Hepatocyte (in vitro differentiated cells): ENCODE measurements at places on chromosomes 3 and 15. TPM values are rescaled to one million over a fixed set of nuclear protein-coding genes. Genes with fewer than 3 reads are reported as not detected.
A peak's percentile ranks its signal among the peaks of the same experiment; 100 is the strongest.

The STAC gene
- 0.13 and 0.36 TPM in 2 replicates for total RNA-seq

The NEK10 gene
- total RNA-seq, result 2.0 and 2.3 TPM in 2 replicates

The LDHAL6B gene
- total RNA-seq, result not detected in 2 replicates

The PSTPIP1 gene
- not detected in 2 replicates for total RNA-seq

The MRPL46 gene
- total RNA-seq, result 29.0 and 33.3 TPM in 2 replicates

The GUCA1C gene
- 0.28 TPM in 1 of 2 replicates, not detected in the other for total RNA-seq

The HCLS1 gene
- total RNA-seq, result 1.3 TPM in 2 replicates

The STRIT1 gene
- 0.60 and 1.2 TPM in 2 replicates for total RNA-seq

The FOXB1 gene
- not detected in 2 replicates for total RNA-seq

GRCh38 chr3:181253796-181254195, 264.3 kb upstream of the DNAJC19 start:
- DNase-seq, result no peak
- H3K4me1 ChIP-seq, result no peaks in the 10 kb centered on the region
- no peak overlapping the region for H3K27ac ChIP-seq
- peaks cover 7% of the 10 kb centered on the region for H3K27me3 ChIP-seq
- H3K4me3 ChIP-seq, result no peak overlapping the region

- H3K27me3 ChIP-seq, result no peaks in the 10 kb centered on the region
- no peak for DNase-seq
- no peaks in the 10 kb centered on the region for H3K4me1 ChIP-seq
- no peaks in the 10 kb centered on the region for H3K36me3 ChIP-seq
- no peak overlapping the region for H3K27ac ChIP-seq
- no peak overlapping the region for H3K4me3 ChIP-seq
Observed at GRCh38 chr15:45776772-45777171, 141.9 kb downstream of the SQOR start.

GRCh38 chr3:73206030-73206429, 144.6 kb downstream of the EBLN2 start:
- H3K4me3 ChIP-seq, result no peak overlapping the region
- no peak overlapping the region for H3K27ac ChIP-seq
- DNase-seq, result no peak
- H3K4me1 ChIP-seq, result no peaks in the 10 kb centered on the region

- no peak for DNase-seq
- peak overlapping the region; percentile 85 for H3K27ac ChIP-seq
- H3K4me3 ChIP-seq, result no peak overlapping the region
- no peaks in the 10 kb centered on the region for H3K36me3 ChIP-seq
- H3K4me1 ChIP-seq, result peaks cover 44% of the 10 kb centered on the region
Observed at GRCh38 chr3:48738926-48739616, 22.1 kb upstream of the IP6K2 start.

DNA sequence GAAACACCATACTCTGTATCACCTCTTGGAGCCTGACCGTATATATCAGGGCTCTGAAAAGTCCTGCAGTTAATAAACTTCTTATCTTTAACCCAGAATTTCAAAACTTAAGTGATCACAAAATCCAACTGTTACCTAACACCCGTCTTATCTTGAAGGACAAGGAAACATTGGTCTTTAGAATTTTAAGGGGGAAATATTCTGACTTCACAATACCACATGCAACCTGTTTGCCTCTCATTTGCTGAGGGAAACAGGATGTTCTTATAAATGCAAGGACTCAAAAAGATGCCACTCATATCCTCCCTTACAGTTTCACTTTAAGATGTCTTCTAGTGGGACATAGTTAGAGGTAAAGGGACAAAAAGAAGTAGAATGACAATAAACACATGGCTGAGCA, 67.9 kb downstream of the CRTC3 start:
- no peak overlapping the region for H3K4me3 ChIP-seq
- H3K36me3 ChIP-seq, result no peaks in the 10 kb centered on the region
- no peaks in the 10 kb centered on the region for H3K27me3 ChIP-seq
- H3K27ac ChIP-seq, result peak overlapping the region; percentile 48
- DNase-seq, result no peak

GRCh38 chr15:37107071-37107743, 6.9 kb upstream of the MEIS2 start:
- H3K4me3 ChIP-seq, result no peak overlapping the region
- no peak overlapping the region for H3K27ac ChIP-seq
- H3K36me3 ChIP-seq, result no peaks in the 10 kb centered on the region
- DNase-seq, result no peak
- H3K4me1 ChIP-seq, result peaks cover 8% of the 10 kb centered on the region

GRCh38 chr3:78645628-78646310, 1122.0 kb downstream of the ROBO1 start:
- H3K4me1 ChIP-seq, result peaks cover 6% of the 10 kb centered on the region
- no peak overlapping the region for H3K4me3 ChIP-seq
- peak; percentile 87 for DNase-seq
- no peaks in the 10 kb centered on the region for H3K36me3 ChIP-seq
- no peak overlapping the region for H3K27ac ChIP-seq
- no peaks in the 10 kb centered on the region for H3K27me3 ChIP-seq

DNA sequence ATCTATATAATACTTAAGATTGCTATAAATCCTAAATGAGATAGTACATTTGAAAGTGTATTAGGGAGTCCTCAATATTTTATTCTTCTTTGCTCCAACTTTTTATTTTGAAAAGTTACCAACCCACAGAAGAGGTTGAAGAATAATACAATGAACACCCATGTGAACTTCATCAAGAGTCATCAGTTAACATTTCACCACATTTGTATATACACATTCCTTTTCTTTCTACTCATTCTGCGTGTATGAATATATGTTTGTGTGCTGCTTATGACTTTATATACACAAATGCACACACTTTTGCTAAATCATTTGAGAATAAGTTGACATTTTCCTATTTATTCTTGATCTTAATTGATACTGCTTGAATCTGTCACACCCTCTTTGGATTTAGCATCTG, 193.3 kb upstream of the CGNL1 start:
- H3K36me3 ChIP-seq, result no peaks in the 10 kb centered on the region
- peak overlapping the region; percentile 5 for H3K27ac ChIP-seq
- no peaks in the 10 kb centered on the region for H3K27me3 ChIP-seq
- peaks cover 18% of the 10 kb centered on the region for H3K4me1 ChIP-seq

DNA sequence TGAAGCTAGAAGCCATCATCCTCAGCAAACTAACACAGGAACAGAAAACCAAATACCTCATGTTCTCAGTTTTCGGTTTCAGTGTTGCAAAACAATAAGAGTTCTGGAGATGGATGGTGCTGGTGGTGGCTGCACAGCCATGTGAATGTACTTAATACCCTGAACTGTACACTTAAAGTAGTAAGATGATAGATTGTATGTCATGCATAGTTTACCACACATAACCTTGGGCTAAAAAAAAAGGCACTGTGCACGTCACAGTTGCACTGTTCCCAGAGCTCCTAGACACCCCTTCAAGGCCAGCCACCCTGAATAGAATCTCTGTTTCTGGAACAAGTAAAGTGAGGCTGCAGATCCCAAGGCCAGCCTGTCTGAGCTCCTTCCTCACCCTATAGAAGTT, 243.3 kb upstream of the IGF1R start:
- H3K36me3 ChIP-seq, result no peaks in the 10 kb centered on the region
- DNase-seq, result no peak
- H3K27ac ChIP-seq, result no peak overlapping the region
- H3K4me1 ChIP-seq, result no peaks in the 10 kb centered on the region
- H3K4me3 ChIP-seq, result no peak overlapping the region

DNA sequence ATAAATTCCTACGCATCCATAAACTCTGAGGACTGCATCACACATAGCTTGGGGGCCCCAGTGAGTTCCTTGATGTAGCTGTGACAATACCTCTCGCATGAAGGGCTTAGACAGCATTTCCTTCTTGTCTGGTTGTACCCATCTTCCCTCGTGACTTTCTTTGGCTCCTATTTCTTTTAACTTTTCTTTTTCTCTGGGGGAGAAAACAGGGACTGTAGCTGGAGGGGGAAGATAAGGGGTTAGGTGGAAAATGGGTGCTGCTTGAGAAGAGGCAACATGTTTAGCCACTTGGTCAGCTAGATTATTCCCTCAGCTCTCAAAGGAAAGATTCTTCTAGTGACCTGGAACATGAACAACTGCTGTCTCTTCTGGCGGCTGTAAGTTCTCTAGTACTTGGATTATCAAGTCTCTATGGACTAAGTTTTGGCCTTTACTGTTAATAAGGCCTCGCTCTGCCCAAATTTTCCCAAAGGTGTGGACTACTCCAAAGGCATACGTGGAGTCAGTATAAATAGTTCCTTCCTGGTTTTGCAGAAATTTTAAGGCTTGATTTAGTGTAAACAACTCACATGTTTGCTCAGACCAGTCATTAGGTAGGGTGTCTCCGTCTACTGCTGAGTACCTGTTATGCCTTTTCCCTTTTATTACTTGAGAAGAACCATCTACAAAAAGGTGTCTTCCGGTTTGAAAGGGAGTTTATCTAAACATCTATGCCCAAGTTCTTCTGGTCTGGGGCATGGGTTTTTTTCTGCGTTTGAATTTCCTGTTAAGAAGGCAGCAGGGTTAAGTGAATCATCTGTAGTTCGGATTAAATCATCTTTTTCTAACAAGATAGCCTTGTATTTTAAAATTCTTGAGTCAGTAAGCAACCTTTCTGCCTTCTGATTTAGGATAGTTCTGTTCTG, 21.0 kb upstream of the ATG7 start:
- no peaks in the 10 kb centered on the region for H3K27me3 ChIP-seq
- H3K4me1 ChIP-seq, result no peaks in the 10 kb centered on the region
- H3K36me3 ChIP-seq, result no peaks in the 10 kb centered on the region
- H3K27ac ChIP-seq, result peak overlapping the region; percentile 43

DNA sequence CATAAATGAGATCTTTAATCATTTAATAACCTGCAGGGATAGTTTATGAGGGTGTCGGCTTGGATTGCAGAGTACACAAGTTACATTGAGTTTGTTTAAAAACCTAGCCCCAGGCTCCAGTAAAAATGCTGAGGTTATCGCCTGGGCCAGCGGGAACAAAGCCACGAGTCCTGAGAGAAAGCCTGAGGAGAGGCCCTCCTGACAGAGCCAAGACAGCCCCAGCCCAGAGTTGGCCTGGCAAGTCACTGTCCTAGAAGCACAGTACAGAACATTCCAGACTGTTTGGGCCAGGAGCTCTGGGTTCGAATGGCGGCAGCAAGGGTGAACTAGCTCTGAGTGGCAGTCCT, 32.4 kb downstream of the SEC61A1 start:
- no peak overlapping the region for H3K4me3 ChIP-seq
- DNase-seq, result no peak
- H3K36me3 ChIP-seq, result no peaks in the 10 kb centered on the region
- no peak overlapping the region for H3K27ac ChIP-seq

GRCh38 chr3:100009276-100010086, 104.8 kb downstream of the FILIP1L start:
- no peak overlapping the region for H3K27ac ChIP-seq
- H3K36me3 ChIP-seq, result no peaks in the 10 kb centered on the region
- peaks cover 7% of the 10 kb centered on the region for H3K4me1 ChIP-seq
- H3K27me3 ChIP-seq, result no peaks in the 10 kb centered on the region

GRCh38 chr3:8423307-8423706, 78.3 kb upstream of the LMCD1 start:
- no peaks in the 10 kb centered on the region for H3K36me3 ChIP-seq
- H3K27me3 ChIP-seq, result no peaks in the 10 kb centered on the region
- H3K27ac ChIP-seq, result no peak overlapping the region
- DNase-seq, result no peak
- no peaks in the 10 kb centered on the region for H3K4me1 ChIP-seq

GRCh38 chr3:53618936-53619335, 124.5 kb downstream of the CACNA1D start:
- no peak overlapping the region for H3K27ac ChIP-seq
- H3K36me3 ChIP-seq, result no peaks in the 10 kb centered on the region
- H3K27me3 ChIP-seq, result no peaks in the 10 kb centered on the region
- no peak for DNase-seq

DNA sequence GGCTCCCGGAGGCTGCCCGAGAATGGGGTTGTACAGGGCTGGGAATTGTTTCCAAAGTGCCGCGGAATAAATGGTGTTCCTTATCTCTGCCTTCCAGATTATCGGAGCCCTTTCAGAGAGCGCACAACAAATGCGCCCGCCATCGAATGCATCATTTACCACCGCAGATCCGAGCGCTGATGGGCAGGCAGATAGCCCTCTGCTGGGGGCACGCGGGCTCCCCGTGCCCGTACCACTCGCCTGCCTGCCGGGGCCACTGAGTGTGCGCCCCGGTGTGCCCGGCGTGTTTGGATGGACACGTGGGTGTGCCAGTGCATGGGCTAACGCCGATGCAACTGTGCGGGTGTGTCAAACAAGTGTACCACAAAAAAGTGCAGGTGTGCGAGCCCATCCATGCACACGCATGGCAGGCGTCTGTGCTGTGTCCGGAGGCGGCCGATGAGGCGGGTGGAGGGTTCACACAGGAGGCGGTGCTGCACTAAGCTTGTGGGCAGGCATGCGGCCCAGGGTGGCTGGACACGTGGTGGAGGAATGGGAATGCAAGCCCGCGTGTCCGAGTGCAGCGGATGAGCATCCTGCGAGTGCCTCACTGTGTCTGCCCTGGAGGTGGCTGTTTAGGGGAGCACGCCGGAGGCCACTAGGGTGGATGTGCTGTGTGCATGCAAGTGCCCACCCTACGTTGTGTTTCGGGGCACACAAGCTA, 3.8 kb upstream of the GATA2 start:
- DNase-seq, result no peak
- H3K36me3 ChIP-seq, result no peaks in the 10 kb centered on the region
- peaks cover 8% of the 10 kb centered on the region for H3K4me1 ChIP-seq
- H3K4me3 ChIP-seq, result no peak overlapping the region
- peaks cover 73% of the 10 kb centered on the region for H3K27me3 ChIP-seq

DNA sequence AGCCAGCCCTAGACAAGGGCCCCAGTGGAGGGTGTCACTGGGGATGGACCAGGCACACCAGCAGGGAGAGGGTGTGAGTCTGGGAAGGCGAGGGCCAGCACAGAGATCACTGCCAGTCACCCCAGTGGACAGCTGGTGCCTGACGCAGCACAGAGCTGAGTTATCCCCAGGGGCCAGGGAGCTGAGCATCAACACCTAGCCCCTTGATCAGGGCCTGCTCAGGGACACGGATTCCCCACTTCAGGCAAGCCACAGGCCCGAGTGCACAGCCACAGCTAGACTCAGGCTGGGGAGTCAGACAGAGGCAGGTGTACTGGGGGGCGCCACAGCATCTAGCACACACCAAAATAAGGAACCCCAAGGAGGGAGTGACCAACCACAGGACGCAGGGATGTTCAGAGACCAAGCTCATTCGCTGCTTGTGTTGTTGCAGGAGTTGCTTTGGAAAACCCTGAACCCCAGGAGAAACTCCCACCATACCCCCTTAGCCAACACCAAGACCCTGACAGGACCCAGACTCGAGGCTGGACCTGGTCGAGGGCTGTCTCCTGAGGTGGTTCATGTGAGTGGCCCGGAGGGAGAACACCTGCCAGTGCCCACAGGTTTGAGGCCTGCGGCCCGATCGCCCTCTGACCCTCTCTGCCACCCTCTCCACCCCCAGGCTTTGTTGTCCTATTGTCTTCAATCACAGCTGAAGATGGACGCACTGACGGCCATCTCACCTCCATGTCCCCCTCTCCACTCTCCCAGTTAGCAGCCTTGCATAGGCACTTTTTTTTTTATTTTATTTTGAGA, 146.8 kb downstream of the TPRA1 start:
- DNase-seq, result no peak
- H3K4me3 ChIP-seq, result no peak overlapping the region
- no peaks in the 10 kb centered on the region for H3K36me3 ChIP-seq
- no peaks in the 10 kb centered on the region for H3K27me3 ChIP-seq
- no peaks in the 10 kb centered on the region for H3K4me1 ChIP-seq

GRCh38 chr15:90750186-90750585, 33.0 kb downstream of the BLM start:
- no peaks in the 10 kb centered on the region for H3K4me1 ChIP-seq
- no peaks in the 10 kb centered on the region for H3K36me3 ChIP-seq
- DNase-seq, result no peak
- no peak overlapping the region for H3K4me3 ChIP-seq
- H3K27ac ChIP-seq, result no peak overlapping the region

GRCh38 chr15:32029409-32029861, 880 bp upstream of the CHRNA7 start:
- H3K27ac ChIP-seq, result peak overlapping the region; percentile 71
- H3K4me1 ChIP-seq, result no peaks in the 10 kb centered on the region
- peak overlapping the region; percentile 98 for H3K4me3 ChIP-seq
- H3K36me3 ChIP-seq, result no peaks in the 10 kb centered on the region
